ENCODE measurements at places on chromosomes 11 and 22. TPM values are rescaled to one million over a fixed set of nuclear protein-coding genes. Genes with fewer than 3 reads are reported as not detected.

Gene DCDC1
- total RNA-seq: 0.23 TPM

GRCh38 chr22:47019012-47019790, 256.8 kb downstream of the TBC1D22A start:
- peak overlapping the region; percentile 81 for H3K27ac ChIP-seq
- peaks cover 33% of the 10 kb centered on the region for H3K4me1 ChIP-seq
- no peak for DNase-seq
- H3K27me3 ChIP-seq: no peaks in the 10 kb centered on the region
- peaks cover 33% of the 10 kb centered on the region for H3K36me3 ChIP-seq

Gene KRTAP5-7
- not detected for total RNA-seq

GRCh38 chr11:112806876-112807275, 154.3 kb upstream of the NCAM1 start:
- H3K27ac ChIP-seq: no peak overlapping the region
- H3K4me3 ChIP-seq: no peak overlapping the region
- H3K36me3 ChIP-seq: no peaks in the 10 kb centered on the region
- H3K4me1 ChIP-seq: no peaks in the 10 kb centered on the region
- H3K27me3 ChIP-seq: no peaks in the 10 kb centered on the region

- H3K4me3 ChIP-seq: no peak overlapping the region
- no peaks in the 10 kb centered on the region for H3K4me1 ChIP-seq
- H3K36me3 ChIP-seq: no peaks in the 10 kb centered on the region
- no peak overlapping the region for H3K27ac ChIP-seq
Observed at GRCh38 chr11:120200677-120201076, 10.2 kb upstream of the OAF start.

DNA sequence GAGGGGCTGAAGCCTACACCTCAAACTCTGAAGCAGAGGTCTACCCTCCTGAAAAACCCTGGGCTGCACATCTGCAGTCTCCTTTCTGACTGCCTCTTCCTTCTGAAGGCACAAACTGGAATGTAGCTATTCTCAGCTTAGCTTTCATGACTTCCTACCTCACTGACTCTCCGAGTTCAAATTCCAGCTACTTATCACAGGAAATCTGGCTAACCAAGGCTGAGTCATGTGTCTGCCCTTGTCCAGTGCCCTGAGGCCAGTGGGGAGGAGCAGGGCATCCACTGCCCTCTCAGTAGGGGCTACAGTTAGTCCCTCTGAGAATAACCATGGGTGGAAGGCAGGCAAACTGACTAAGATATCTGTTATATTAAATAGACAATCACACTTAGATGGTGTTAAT, 29.2 kb downstream of the PDGFD start:
- DNase-seq: no peak
- no peaks in the 10 kb centered on the region for H3K4me1 ChIP-seq
- H3K4me3 ChIP-seq: no peak overlapping the region

- H3K36me3 ChIP-seq: no peaks in the 10 kb centered on the region
- H3K27me3 ChIP-seq: peaks cover 12% of the 10 kb centered on the region
- no peak overlapping the region for H3K27ac ChIP-seq
- peak; percentile 22 for DNase-seq
Observed at GRCh38 chr11:76419896-76420295, 24.9 kb upstream of the EMSY start.

DNA sequence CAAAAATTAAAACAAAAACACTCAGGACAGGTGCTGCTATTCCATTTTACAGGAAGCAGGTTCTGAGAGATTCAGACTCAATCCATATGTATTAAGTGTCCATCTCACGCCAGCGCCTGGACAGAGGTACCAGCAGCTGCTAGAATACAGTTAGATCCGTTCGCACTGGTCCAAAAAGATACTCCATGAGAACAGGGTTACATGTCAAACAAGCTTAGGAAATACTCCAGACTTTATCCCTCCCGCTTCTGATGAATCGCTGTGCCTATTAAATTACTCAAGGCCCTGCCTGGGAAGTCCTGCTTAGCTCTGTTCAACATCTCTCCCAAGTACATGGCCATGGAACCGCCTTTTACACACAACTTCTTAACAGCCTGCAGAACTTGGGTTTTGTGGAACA, 50.2 kb upstream of the SLC35C1 start:
- DNase-seq: no peak
- H3K27me3 ChIP-seq: peaks cover 13% of the 10 kb centered on the region
- no peaks in the 10 kb centered on the region for H3K4me1 ChIP-seq
- no peak overlapping the region for H3K27ac ChIP-seq
- no peak overlapping the region for H3K4me3 ChIP-seq

DNA sequence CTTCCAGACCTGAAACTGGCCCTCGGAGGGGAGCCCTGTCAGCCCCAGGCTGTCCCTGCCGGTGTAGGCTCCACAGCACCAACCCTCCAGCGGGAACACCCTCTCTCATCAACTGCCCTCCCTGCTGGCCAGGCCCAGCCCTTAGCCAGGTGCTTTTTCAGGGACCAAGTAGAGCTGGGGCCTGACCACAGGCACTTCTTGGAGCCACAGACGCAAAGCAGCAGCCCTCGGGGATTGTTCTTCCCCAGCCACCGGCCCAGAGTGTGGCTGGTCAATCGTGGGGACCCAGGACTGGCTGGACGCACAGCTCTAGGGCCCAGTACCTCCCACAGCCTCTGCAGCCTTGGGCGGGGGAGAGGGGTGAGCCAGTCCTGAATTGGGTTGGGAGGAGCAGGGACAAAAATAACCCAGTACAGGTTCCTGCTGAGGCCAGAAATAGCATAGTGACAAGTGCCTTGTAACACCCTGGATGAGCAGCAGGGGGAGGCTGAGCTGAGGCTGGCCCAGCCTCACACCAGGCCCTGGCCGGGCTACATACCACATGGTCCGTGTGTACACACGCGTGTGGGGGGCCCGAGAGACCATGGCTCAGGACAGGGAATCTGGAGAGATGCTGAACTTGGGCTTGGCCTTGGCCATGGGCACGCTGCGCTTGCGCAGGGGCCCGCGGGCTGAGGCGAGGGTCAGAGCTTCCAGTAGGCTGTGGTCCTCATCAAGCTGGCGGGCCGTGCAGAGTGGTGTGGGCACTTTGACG, 2.0 kb downstream of the KCNJ11 start:
- peak; percentile 71 for DNase-seq
- H3K27ac ChIP-seq: no peak overlapping the region
- H3K4me1 ChIP-seq: peaks cover 3% of the 10 kb centered on the region
- H3K36me3 ChIP-seq: no peaks in the 10 kb centered on the region
- H3K27me3 ChIP-seq: peaks cover 8% of the 10 kb centered on the region
- no peak overlapping the region for H3K4me3 ChIP-seq

GRCh38 chr11:74357449-74357848, 40.8 kb downstream of the PGM2L1 start:
- peaks cover 34% of the 10 kb centered on the region for H3K36me3 ChIP-seq
- H3K27me3 ChIP-seq: no peaks in the 10 kb centered on the region
- no peak overlapping the region for H3K4me3 ChIP-seq
- no peaks in the 10 kb centered on the region for H3K4me1 ChIP-seq

GRCh38 chr11:92224407-92225124, at the start of gene FAT3:
FAT3 (plus strand) TSS chr11:92224818; CDS start chr11:92352113, 127,295 bp downstream.
- no peak within 1 kb of the TSS for H3K27ac ChIP-seq
- no peaks in the 10 kb centered on the region for H3K36me3 ChIP-seq
- peak; percentile 13 for DNase-seq
- H3K4me1 ChIP-seq: peaks cover 2% of the 10 kb centered on the region
- H3K4me3 ChIP-seq: no peak within 1 kb of the TSS

Gene APOBEC3G
- 47.4 TPM for total RNA-seq

DNA sequence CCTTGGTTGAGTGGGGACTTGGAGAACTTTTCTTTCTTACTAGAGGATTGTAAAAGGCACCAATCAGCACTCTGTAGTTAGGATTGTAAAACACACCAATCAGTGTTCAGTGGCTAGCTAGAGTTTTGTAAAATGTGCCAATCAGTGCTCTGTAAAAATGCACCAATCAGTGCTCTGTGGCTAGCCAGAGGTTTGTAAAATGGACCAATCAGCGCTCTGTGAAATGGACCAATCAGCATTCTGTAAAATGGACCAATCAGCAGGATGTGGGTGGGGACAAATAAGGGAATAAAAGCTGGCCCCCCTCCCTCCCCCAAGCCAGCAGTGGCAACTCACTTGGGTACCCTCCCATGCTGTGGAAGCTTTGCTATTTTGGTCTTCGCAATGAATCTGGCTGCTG, 5.5 kb upstream of the DRG1 start:
- H3K27me3 ChIP-seq: peaks cover 2% of the 10 kb centered on the region
- H3K27ac ChIP-seq: no peak overlapping the region
- peak; percentile 19 for DNase-seq
- H3K4me3 ChIP-seq: no peak overlapping the region

- peak overlapping the region; percentile 99 for H3K27ac ChIP-seq
- peaks cover 2% of the 10 kb centered on the region for H3K27me3 ChIP-seq
- H3K4me1 ChIP-seq: peaks cover 24% of the 10 kb centered on the region
- peak; percentile 98 for DNase-seq
- peak overlapping the region; percentile 87 for H3K4me3 ChIP-seq
Observed at GRCh38 chr22:40044102-40044869, 49.5 kb downstream of the FAM83F start.

Gene TMEM191B
- 3.2 TPM for total RNA-seq

- DNase-seq: no peak
- no peak overlapping the region for H3K4me3 ChIP-seq
- H3K27me3 ChIP-seq: peaks cover 5% of the 10 kb centered on the region
- no peaks in the 10 kb centered on the region for H3K4me1 ChIP-seq
- H3K27ac ChIP-seq: no peak overlapping the region
Observed at GRCh38 chr11:19819148-19819547, 106.5 kb downstream of the NAV2 start.

DNA sequence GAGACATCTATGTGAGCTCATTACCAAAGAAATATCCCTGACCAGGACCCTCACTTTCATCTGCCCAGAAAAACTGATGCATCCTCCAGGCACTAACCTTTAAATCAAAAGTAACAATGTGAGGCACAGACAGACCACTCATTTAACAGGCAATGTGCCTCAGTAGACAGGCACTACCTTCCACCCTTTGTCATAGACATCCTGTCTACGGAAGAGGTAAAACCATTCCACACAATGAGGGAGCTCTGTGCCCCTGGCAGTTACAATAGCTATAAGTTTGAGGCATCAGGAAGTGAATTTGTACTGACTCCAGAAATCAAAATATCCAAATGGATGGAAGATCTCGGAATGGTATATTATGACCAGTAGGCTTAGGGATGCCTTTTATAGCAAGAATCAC, 6.7 kb upstream of the CAVIN3 start:
- no peak for DNase-seq
- H3K36me3 ChIP-seq: no peaks in the 10 kb centered on the region
- H3K4me3 ChIP-seq: no peak overlapping the region
- peaks cover 26% of the 10 kb centered on the region for H3K27me3 ChIP-seq
- H3K27ac ChIP-seq: no peak overlapping the region

Gene TNRC6B
- total RNA-seq: 37.3 TPM

DNA sequence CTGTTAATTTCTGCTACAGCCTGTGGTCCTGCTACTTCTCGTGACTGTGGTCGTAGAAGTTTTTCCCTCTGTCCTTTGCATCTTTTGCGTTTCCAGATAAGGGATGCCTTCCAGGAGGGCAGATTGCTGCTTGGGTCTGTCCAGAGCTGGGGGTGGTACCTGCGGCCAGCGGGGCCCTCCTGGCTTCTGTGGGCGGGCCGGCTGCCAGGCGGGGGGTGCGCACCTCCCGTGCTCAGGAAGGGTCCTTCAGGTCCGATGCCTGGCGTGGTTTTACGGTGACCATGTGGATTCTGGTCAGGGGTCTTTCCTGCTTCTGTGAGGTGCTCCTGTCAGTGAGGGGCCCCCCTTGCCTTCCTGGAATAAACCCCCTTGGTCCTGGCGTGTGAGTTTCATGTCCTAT, 84.8 kb downstream of the KCNQ1 start:
- H3K4me3 ChIP-seq: no peak overlapping the region
- DNase-seq: peak; percentile 3
- H3K27ac ChIP-seq: no peak overlapping the region
- H3K27me3 ChIP-seq: no peaks in the 10 kb centered on the region
- peaks cover 35% of the 10 kb centered on the region for H3K4me1 ChIP-seq

Gene UPB1
- 0.16 TPM for total RNA-seq

- no peak overlapping the region for H3K4me3 ChIP-seq
- peaks cover 5% of the 10 kb centered on the region for H3K4me1 ChIP-seq
- H3K36me3 ChIP-seq: no peaks in the 10 kb centered on the region
- H3K27ac ChIP-seq: no peak overlapping the region
Observed at GRCh38 chr22:22130953-22131608, 113.5 kb upstream of the VPREB1 start.

GRCh38 chr22:46013460-46014416, 36.8 kb upstream of the WNT7B start:
- peak overlapping the region; percentile 80 for H3K4me3 ChIP-seq
- H3K27me3 ChIP-seq: no peaks in the 10 kb centered on the region
- H3K4me1 ChIP-seq: peaks cover 4% of the 10 kb centered on the region
- peak overlapping the region; percentile 86 for H3K27ac ChIP-seq
- peak; percentile 96 for DNase-seq

DNA sequence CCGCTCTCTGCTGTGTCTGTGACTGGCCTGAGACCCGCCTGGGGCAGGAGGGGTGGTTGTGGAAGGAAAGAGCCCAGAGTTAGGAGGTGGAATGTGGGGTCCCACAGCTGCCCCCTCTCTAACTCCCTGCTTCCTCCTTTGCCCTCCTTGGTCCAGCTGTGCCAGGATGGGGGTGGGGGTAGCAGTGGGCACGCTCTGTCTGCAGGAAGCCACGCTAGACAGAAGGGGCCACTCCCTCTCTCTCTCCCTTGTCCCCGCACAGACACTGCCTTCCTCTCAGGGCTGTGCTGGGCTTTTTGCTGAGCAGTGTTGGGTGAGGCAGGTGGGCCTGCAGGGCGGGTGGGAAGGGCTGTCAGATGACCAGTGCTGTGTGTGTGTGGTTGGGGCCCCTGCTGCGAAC, 2.0 kb upstream of the SOX10 start:
- H3K36me3 ChIP-seq: no peaks in the 10 kb centered on the region
- no peak for DNase-seq
- no peaks in the 10 kb centered on the region for H3K27me3 ChIP-seq
- no peaks in the 10 kb centered on the region for H3K4me1 ChIP-seq
- H3K4me3 ChIP-seq: no peak overlapping the region
- H3K27ac ChIP-seq: no peak overlapping the region

DNA sequence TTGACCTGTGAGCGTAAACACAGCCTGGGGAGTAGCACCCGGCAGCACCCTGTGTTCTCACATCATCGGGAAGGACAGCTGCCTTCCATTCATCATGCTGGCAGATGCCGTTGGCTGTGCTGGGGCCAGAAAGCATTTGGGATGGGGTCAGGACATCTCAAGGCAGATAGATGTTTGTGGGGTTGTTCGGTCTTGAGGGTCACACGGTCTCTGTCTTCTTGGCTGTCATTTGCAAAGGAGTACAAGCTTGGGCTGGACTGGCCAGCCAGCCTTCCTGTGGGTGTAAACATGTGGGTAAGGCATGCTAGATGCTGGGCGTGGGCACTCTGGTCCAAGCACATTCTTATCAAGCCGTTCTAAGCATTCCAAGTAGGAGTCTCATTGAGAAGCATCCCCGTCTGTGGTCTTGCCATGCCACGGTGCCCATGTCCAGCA, 81.4 kb downstream of the TBC1D22A start:
- H3K27ac ChIP-seq: no peak overlapping the region
- H3K4me3 ChIP-seq: no peak overlapping the region
- no peak for DNase-seq
- peaks cover 16% of the 10 kb centered on the region for H3K36me3 ChIP-seq
- H3K4me1 ChIP-seq: peaks cover 19% of the 10 kb centered on the region

- H3K4me1 ChIP-seq: no peaks in the 10 kb centered on the region
- no peak overlapping the region for H3K4me3 ChIP-seq
- peaks cover 4% of the 10 kb centered on the region for H3K27me3 ChIP-seq
- no peak overlapping the region for H3K27ac ChIP-seq
- H3K36me3 ChIP-seq: no peaks in the 10 kb centered on the region
Observed at GRCh38 chr22:21904250-21904789, 36.9 kb upstream of the MAPK1 start.

Gene TMEM45B
- 2.1 TPM for total RNA-seq

Data from activated CD4-positive, alpha-beta T cell treated with anti-CD3 and anti-CD28 coated beads for 36 hours (primary cell).